ENCODE measurements at places on chromosomes 12 and 14. TPM values are rescaled to one million over a fixed set of nuclear protein-coding genes. Genes with fewer than 3 reads are reported as not detected.

CAPZA3 gene
- total RNA-seq: not detected

RNF212B gene
- not detected for total RNA-seq

ACSM4 gene
- total RNA-seq: not detected

OTOGL gene
- total RNA-seq: not detected

SPTB gene
- not detected for total RNA-seq

TCP11L2 gene
- total RNA-seq: 25.3 TPM

HRK gene
- not detected for total RNA-seq

SERPINA12 gene
- total RNA-seq: not detected

DLST gene
- 65.2 TPM for total RNA-seq

KLRC4 gene
- not detected for total RNA-seq

OR6C2 gene
- not detected for total RNA-seq

NTS gene
- total RNA-seq: not detected

DBX2 gene
- total RNA-seq: not detected

CYP27B1 gene
- total RNA-seq: 0.26 TPM

CCDC38 gene
- not detected for total RNA-seq

CCDC197 gene
- not detected for total RNA-seq

LALBA gene
- total RNA-seq: not detected

CLEC9A gene
- total RNA-seq: not detected

ANO2 gene
- total RNA-seq: under 0.01 TPM

CCDC196 gene
- not detected for total RNA-seq

GLI1 gene
- total RNA-seq: 2.7 TPM

CCDC175 gene
- not detected for total RNA-seq

ANKS1B gene
- total RNA-seq: 0.32 TPM

GPR135 gene
- 2.6 TPM for total RNA-seq

C1QL4 gene
- total RNA-seq: 0.88 TPM

ERP27 gene
- 0.26 TPM for total RNA-seq

IL22 gene
- total RNA-seq: not detected

DCN gene
- total RNA-seq: 1,362 TPM

SMIM41 gene
- total RNA-seq: 50.8 TPM

TAS2R20 gene
- total RNA-seq: 0.65 TPM

BEGAIN gene
- 0.08 TPM for total RNA-seq

SLC17A8 gene
- total RNA-seq: not detected

HVCN1 gene
- 6.4 TPM for total RNA-seq

VRTN gene
- not detected for total RNA-seq

SCYL2 gene
- total RNA-seq: 28.2 TPM

PLEKHG7 gene
- 0.13 TPM for total RNA-seq

BATF gene
- not detected for total RNA-seq

EFS gene
- 21.6 TPM for total RNA-seq

MYF6 gene
- 0.80 TPM for total RNA-seq

BBOF1 gene
- total RNA-seq: 5.7 TPM

CABP1 gene
- total RNA-seq: 0.88 TPM

PLXNC1 gene
- 1.7 TPM for total RNA-seq

HOXC10 gene
- not detected for total RNA-seq

G2E3 gene
- 9.8 TPM for total RNA-seq

SLC16A7 gene
- total RNA-seq: 31.9 TPM

TSPAN31 gene
- 59.1 TPM for total RNA-seq

NOVA1 gene
- 6.1 TPM for total RNA-seq

P2RX7 gene
- total RNA-seq: not detected

CACNA2D4 gene
- 1.8 TPM for total RNA-seq

DNAH10 gene
- 0.32 TPM for total RNA-seq

SOCS2 gene
- 34.9 TPM for total RNA-seq

CD163 gene
- total RNA-seq: not detected

STON2 gene
- 1.9 TPM for total RNA-seq

EID3 gene
- 10.1 TPM for total RNA-seq

AMDHD1 gene
- 0.13 TPM for total RNA-seq
